ENCODE measurements at places on chromosomes 2 and 18.

- DNase-seq, result no peak
Observed at GRCh38 chr2:231911381-231911780, 14.8 kb downstream of the NPPC start.

DNA sequence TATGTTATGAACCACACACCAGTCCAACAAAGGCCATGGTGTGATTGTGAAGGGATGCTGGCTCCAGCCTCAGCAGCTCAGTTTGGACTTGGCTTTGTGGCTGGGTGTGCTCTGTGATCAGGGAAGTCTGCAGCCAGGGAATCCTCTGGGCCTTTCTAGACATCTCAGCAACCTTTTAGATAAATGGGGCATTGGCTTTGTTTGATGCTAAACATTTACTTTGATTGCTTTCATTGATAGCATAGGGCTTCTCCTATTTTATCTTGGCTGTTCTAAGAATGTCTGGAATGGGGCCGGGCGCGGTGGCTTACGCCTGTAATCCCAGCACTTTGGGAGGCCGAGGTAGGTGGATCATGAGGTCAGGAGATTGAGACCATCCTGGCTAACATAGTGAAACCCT is 104.5 kb downstream of the VAPA start:
- no peak for DNase-seq

DNA sequence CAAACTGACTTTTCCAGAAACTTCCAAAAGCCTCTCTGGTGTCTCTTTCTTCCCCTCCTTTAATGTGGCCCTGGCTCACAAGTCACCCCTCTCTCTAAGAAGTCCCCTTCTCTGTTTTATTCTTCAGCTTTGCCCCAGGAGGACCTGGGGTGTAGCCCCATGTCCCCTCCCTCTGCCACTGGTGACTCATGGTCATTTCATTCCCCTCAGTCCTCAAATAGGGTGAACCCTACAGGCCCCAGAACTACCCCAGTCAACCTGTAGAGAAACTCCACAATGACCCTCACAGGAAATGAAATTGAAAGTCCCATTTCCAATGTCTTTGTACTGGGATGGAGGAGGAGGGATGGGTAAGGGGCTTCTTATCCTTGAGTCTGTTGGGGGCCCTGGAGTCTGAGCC is 6.2 kb upstream of the SPEG start:
- DNase-seq, result no peak

GRCh38 chr2:109507217-109507616 is 106.5 kb downstream of the SEPTIN10 start:
- no peak for DNase-seq

DNA sequence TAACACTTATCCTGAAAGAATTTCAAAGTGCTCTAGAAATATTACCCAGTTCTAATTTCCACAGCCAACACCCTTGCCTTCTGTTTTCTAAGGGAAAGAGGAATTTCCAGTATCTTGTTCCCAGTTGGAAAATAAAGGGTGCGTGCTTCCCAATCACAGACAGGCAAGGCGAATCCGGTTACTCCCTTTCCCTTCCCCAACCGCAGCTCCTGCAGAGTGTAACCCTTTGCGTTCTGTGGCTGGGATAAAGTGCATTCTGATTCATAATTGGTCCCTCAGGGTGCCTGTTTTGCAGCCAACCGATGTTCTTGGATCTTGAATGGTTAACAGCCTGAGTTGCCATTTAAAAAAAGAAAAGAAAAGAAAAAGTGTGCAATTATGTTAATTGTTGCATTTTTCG is 40.6 kb upstream of the PGAP1 start:
- DNase-seq, result no peak

DNA sequence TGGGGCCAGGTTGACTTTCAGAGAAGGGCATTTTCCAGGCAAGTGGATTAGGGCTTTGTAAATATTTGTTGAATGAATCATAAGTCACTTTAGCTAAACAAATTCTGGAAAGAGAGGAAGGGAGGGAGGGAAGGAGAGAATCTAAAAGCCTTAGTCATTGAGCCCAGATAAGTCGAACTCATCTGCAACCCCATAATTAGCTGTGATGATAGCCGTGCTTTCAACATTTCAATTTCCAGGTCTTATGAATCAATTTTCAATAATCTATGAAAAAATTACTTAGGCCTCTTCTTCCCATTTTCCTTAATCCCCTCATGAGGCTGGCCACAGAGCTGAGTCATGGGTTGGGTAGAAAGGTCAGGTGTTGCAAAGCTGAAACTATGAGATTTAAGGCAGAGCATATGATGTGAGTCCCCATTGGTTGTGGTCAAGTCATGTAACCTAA is 111.9 kb upstream of the MAPRE2 start:
- no peak for DNase-seq

GRCh38 chr2:176508984-176509740 is 239.9 kb downstream of the MTX2 start:
- DNase-seq, result no peak

Data from stimulated activated CD8-positive, alpha-beta memory T cell treated with anti-CD3 and anti-CD28 coated beads, Interleukin-7, amount 100 ng/mL, for 1 hour (primary cell).